ENCODE measurements at places on chromosomes 4 and X.

DNA sequence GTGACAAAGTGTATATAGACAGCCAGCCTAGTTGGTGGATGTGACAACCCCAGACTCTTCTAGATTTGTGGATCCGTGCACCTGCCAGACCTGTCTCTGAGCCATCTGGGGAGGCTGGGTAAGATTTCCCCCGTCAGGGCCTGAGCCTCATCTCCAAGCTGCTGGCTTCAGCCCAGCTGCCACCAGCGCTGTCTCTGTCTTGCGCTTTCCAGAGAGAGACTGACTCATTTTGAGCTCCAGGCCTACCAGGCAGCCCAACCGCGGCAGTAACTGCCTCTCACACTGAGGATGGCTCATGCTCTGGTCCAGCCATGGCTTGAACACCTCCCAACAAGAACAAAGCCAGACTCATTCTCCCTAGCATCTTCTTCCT is 26.4 kb downstream of the NOP14 start:
- no peak for DNase-seq

DNA sequence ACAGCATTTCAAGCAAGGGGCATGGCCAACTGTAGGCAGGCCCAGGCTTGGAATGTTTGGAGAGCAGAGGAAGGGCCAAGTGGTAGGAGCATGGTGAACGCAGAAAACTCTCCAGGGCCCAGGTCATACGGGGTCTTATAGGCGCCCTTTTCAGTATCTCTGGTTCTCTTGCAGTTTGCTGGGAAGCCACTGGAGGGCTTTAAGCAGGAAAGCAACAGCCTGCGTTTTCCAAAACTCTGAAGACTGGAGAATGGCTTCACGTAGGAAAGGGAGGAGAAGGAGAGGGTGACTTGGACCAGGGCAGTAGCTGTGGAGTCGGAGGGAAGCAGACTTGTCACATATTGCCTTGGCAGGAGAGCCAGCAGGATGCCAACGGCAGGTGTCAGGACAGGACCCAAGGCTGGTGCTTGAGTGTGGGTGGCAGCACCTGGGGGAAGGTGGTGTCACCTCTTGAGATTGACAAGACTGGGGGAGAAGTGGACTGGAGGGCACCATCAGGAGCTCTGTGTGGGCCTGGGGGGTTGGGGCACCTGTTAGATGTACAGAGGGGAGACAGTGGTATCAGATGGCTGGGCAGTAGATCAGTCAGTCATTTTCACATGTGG is 21.9 kb downstream of the TKTL1 start:
- peak; percentile 5 for DNase-seq

GRCh38 chr4:179634862-179635261 is 2192.6 kb upstream of the AGA start:
- no peak for DNase-seq

GRCh38 chr4:55020131-55020530 is 105.3 kb downstream of the KDR start:
- DNase-seq, result no peak

GRCh38 chr4:87865288-87865687 is 32.5 kb downstream of the MEPE start:
- DNase-seq, result no peak

DNA sequence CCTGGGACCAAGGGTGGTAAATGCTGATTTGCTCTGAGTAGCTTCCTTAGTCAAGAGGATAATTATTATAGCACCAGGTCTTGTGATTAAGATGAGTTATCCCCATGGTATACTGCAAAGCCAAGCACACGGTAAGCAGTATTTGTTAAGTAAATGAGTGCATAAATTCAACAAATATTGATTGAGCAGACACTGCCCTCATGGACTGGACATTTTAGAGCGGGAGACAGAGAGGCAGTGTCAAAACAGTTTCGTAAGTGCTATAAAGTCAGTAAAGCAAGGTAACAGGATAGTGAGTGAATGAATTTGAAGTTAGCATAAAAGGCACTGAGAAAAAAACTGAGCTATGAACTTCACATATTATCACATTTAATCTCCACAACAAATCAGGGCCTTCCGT is 13.9 kb downstream of the PHF8 start:
- no peak for DNase-seq

DNA sequence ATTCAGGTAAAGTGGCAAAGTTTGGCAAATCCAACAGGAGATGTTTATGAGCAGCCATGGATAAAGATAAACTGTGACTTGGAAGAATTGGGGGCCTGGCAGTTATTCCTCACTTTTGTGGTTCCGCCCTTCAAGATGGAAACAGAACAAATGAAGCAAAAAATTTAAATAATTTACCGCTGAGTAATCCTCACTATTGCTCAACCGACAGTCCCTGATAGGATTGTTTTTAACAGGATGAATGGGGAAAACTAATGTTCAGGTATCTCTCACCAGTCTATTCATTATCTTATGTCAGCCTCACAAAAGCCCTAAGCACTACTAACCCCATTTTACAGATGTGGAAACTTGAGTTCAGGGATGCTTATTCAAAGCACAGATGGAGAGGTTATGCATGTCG is 90.8 kb downstream of the FNIP2 start:
- no peak for DNase-seq

DNA sequence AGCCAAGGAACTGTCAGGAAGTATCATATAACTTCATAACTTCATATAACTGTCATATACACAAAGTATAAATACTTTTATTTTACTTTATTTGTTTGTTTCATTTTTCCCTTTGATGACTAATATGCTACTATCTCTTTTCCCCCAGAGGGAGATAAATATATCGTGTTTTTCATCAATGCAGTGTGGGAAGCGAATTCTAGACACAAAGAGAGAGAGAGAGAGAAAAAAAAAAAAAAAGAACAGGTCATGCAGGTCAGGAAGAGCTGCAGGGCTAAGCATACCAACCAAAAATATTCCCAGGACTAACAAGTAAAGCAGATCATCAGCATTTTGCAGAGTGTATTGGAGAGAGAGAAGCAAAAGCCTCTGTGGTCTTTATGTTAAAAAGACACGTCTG is 1849.2 kb downstream of the STIM2 start:
- DNase-seq, result no peak

GRCh38 chr4:175807547-175807946 is 4.5 kb downstream of the GPM6A start:
- no peak for DNase-seq

GRCh38 chr4:85783483-85783882 is 308.5 kb downstream of the ARHGAP24 start:
- DNase-seq, result no peak

DNA sequence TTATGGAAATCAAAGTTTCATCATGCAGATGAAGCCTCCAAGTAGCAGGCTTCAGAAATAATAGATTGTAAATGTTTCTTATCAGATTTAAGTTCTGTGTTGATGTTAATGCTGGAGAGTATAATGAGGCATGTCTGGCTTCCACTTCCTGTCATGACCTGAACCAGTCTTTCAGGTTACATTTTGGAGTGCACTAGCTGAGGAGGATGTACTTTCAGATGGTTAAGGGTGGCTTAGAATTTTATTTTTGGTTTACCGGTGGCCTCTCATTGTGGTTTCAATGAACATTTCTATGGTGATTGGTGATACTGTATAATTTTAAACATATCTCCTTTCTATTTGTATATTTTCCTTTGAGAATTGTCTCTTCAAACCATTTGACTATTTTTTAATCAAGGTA is 890.4 kb downstream of the SH3BGRL start:
- no peak for DNase-seq

- DNase-seq, result no peak
Measured at GRCh38 chr4:23979534-23979933, 89.7 kb upstream of the PPARGC1A start.

DNA sequence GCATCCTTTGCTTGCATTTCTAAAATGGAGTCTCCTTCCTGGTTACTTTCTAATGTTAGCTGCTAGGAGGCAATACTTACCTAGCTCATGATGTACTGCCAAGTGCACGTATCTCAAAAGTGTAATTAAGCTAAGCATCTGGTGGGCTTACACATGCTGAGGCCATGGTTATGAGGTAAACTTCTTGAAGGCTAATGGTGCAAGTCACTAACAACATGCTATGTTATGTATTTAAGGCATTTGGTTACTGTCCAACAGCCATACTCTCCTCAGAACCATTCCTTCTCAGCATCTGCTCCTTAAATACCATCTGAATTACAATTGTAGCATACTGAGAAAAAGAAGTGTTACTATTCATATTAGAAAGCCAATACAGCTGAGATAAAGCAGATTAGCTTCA is 318.6 kb upstream of the BMP3 start:
- no peak for DNase-seq

- DNase-seq, result no peak
Measured at GRCh38 chrX:51893931-51894696, 691 bp downstream of the MAGED1 start.

Data from iPS DF 19.7 (cell line).